ENCODE measurements at places on chromosomes 7 and 10.

DNA sequence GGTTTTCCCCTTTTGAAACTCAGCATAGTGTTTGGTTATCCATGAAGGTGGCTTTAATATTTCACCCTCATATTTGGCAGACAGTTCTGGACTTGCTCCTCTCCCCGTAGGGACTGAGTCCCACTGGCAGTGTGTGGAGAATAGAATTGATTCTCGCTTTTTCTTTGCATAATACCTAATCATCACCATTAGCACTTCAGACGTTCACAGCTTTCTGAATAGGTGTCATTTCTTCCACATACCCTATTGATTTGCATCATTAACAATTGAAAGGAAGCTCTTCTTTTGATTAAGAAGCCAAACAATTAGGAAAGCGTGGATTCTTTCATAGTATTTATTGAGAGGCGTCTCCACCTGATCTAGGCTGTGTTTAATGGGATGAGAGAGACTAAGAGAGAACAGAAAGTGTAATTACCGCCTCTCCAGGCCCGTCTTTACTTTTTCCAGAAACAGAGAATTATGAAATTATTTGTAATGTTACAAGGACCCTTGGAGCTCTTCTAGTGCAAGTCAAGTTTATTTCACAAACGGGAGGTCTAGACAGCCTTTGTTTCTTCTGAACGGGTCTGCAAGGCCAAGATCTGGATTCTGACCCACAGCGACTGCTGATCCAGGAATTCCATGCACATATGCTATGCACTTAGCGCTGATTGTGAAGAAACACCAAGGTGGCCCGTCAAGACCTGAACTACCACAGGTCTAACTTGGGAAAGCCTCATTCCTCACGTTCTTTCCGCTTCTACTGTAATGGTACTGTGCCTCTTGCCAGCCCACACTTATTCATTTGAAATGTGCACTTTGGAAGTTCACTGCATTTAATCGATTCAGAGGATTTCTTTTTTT, 249.9 kb upstream of the C7orf33 start:
- DNase-seq: no peak

- no peak for DNase-seq
Measured at GRCh38 chr7:103564416-103564815, 118.4 kb upstream of the SLC26A5 start.

DNA sequence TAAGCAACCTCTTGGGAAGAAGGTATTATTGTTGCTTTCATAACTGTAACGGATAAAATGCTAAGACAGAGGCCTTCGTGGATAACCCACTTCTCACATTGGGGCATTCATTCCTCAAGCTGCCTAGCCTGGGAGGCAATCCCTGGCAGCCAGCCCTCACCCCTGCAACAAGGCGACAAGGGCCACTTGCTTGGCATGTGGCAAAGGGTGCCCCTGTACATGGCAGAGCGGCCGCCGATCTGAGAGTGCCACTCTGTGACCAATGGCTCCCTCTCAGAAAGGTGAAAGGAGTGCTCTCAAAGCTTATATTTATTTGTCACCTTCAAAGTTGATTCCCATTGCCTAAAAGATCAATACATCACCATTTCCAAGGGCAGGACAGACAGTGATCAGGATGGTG, 31.9 kb downstream of the EBF3 start:
- DNase-seq: no peak

GRCh38 chr7:66617295-66617694, 11.4 kb upstream of the KCTD7 start:
- DNase-seq: no peak

DNA sequence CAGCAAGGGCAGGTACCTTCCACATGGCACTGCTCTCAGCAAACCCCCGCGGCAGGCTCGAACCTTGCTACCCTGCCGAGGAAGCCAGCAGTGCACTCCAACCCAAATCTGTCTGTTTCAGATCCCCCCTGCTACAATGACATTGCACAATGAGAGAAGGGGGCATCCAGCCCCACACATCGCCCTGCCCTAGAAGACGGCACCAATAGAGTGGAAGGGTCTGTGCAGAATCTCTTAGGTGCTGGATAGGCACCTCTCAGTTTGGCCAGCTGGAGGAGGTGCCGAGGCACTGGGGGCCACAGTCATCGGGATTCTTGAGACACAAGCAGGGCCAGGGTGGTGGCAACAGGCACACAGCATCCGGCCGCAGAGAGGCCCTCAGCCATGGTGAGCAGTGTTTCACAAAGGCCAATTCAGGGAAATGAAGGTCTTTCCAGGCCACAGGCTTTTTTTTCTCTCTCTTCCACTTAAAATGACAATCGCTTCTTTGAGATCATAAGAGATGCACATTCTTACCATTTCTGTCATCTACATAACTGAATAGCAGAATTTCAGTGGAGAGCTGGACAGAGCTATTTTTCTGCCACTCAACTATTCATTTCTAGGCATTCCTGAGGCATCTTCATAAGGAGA, 281.3 kb downstream of the TNS3 start:
- no peak for DNase-seq

- DNase-seq: no peak
Measured at GRCh38 chr7:143846692-143847091, 55.3 kb downstream of the TCAF1 start.

GRCh38 chr10:65570143-65571010, 1355.5 kb upstream of the LRRTM3 start:
- DNase-seq: no peak

DNA sequence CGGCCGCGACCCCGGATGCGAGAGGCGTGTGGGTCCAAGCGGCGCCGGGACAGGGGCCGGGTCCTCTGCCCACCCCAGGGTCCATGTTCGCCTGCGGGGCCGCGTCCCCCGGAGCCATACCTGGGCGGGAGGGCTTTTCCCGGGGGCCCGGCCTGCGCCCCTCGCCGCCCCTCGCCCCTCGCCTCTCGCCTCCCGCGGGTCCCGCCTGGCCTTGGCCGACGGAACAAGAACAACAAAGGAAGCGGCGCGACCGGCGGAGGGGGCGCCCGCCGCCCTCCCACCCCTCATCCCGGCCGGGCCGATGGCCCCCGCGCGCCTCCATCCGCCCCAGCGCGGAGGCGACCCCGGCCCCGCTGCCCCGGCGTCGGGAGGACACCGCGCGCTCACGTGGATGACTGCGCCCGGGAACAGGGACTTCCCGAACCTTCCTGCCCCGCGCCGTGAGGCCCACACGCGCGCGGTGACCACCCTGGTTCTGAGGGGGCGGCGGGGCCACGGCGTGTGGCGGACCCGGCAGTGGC, 348.2 kb downstream of the DNAJB6 start:
- no peak for DNase-seq

DNA sequence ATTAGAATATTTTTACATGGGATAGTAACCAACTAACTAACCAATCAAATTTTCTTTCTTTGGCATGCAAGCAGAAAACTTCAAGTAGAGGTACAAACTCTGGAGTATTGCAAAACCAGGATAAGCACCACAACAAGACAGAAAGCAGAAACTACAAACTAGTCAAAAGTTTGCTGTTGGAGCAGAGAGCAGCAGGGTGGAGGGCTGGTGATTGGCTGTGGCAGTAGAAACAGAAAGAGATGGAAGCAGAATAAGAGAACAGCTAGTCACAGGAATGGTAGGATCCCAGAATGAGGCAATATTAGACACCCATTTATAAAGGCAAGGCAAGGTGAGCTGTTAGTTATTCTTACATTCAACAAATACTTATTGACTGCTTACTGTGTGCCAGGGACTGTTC, 6.8 kb upstream of the MACC1 start:
- DNase-seq: no peak

DNA sequence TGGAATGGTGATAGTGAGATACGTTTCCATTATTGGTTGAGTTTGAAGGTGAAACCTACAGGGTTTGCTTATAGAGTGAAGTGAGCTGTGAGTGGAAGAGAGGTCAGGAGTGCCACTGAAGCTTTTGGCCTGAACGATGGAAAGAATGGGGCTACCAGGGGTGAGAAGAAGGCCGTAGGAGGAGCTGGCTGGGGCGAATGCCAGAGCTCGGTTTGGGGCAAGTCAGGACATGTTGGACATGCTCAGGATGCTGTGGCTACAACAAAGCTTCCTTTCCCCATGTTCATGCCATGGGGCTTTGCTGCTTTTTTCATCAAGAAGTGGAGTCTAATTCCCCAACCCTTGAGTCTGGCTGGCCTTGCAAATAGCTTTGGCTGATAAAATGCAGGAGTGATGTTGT, 253.7 kb downstream of the GLRX3 start:
- DNase-seq: no peak

DNA sequence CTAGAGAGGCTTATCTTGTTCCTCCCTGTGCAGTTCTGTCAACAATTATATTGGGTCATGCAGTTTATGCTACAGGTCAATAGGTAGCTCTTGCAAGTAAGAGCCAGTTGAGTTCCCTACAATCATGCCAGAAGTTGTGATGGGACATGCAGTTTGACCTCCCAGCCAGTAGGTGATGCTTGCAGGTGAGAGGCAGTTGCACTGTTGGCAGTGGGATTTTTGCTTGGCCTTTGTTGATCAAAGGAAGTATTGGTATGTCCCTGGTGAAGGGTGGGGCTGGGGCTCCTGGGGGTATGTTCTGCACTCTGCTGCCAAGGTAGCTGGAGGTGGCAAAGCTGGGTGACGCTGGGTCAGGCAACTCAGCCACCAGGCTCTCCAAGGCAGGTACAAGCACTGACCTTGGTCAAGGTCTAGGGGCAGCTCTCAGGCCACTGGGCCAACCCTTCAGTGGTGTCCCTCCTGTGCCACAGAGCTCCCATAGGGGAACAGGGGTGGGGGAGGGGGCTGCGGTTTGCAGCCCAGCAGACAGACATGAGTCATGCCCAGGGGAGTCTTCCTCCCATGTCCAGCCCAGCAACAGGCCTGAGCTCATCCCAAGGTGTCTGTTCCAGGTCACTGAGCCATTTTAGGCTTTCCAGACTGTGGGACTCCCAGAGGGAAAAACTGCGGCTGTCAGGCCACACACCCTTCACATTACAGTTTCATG, 43.3 kb downstream of the MEOX2 start:
- no peak for DNase-seq

- no peak for DNase-seq
Measured at GRCh38 chr10:127034034-127034633, 128.9 kb downstream of the DOCK1 start.

DNA sequence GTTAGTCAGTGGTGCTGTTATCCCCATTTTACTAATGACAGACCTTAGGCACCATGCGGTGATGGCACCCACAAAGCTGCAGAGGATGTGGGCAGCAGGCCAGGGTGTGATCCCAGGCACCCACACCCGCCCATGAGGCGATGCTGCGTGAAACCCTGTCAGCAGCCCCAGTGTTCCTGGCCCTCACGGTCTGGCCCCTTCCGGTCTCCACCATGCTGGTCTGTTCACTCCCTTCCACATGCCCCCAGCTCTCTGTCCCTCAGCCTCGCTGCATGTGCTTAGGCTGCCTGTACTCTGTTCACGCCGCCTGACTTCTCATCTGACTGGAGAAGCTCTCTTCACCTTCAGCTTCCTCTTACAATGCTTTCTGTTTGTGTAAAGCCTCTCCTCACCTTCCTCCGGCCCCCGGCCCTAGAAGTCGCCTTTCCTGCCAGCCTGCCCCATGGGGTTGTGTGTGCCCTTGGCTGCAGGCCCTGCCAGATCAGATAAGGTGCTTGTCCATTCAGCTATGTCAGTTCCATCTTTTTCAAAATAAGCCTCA, 17.6 kb upstream of the ORAI2 start:
- DNase-seq: no peak

DNA sequence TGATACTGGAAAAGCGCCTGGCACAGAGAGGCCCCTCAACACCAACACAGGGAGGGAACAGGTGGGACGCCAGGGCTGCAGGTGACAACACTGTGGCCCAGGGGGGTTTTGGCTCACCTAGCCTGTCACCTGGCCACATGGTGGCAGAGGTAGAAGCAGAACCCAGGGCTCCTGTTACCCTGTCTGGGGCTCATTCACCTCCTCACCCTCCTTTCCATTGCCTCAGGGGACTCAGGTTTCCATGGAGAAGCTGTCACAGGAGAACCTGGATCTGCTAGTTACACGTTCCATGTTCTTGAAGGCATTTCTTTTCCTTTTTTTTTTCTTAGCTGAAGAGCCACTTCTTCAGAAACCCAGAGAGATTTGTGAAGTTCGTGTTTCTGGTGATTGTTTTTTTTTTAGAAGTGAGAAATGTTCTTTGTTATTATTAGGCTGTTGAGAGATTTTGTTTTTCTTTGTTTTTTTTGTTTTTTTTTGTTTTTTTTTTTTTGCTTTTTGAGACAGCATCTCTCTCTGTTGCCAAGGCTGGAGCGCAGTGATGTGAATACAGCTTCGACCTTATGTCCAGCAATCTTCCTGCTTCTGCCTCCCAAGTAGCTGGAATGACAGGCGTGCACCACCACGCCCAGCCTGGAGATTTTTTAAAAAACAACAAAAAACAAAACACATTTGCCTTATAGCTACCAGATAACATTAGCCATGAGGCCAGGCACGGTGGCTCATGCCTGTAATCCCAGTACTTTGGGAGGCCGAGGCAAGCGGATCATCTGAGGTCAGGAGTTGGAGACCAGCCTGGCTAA, 16.0 kb downstream of the DENND2A start:
- no peak for DNase-seq

GRCh38 chr10:130301021-130301892, 165.1 kb downstream of the GLRX3 start:
- DNase-seq: peak; percentile 38

GRCh38 chr7:95209276-95209675, 115.1 kb downstream of the PON1 start:
- no peak for DNase-seq

DNA sequence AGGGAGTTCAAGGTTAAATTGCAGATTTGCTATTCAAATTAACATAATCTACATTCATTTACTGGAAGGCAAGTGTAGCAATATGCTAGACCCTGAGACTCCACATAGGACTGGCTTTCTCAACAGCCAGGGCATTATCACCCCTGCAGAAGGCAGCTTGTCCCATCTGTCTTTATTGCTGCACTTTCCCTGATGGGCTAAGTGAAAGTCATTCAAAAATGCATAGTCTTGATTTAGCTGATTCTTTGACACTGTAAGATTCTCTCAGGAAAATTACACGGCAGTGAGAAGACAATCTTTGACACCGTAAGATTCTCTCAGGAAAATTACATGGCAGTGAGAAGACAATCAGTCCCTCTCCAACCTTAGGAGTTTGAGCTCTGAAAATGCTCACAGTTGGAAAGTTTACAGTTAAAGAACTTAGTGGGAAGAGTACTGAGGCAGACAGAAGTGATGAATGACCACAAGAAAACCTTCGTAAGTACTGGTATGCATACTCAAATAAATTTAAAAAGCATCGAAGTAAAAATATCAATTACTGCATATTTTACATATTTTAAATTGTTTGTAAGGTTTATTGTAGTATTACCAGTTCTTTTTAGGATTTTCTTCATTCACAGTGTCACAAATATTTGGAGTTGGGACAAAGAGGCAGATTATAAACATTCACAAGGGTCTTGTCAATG, 88.9 kb downstream of the RAPGEF5 start:
- no peak for DNase-seq

GRCh38 chr7:17913250-17913649, 27.0 kb downstream of the SNX13 start:
- no peak for DNase-seq

GRCh38 chr7:155267436-155267835, 30.2 kb upstream of the INSIG1 start:
- no peak for DNase-seq

Data from stimulated activated CD4-positive, alpha-beta T cell treated with anti-CD3 and anti-CD28 coated beads, TNF-alpha, amount 100 ng/mL, for 4 hours (primary cell).